NCI-H2081 (cell line): ENCODE measurements at places on chromosomes 6 and 20.

- no peak for DNase-seq
Observed at GRCh38 chr6:105785066-105785811, 300.9 kb upstream of the PRDM1 start.

GRCh38 chr6:161259302-161259701 is 14.6 kb downstream of the AGPAT4 start:
- DNase-seq: no peak

GRCh38 chr6:100626721-100627120 is 162.0 kb upstream of the SIM1 start:
- DNase-seq: no peak

DNA sequence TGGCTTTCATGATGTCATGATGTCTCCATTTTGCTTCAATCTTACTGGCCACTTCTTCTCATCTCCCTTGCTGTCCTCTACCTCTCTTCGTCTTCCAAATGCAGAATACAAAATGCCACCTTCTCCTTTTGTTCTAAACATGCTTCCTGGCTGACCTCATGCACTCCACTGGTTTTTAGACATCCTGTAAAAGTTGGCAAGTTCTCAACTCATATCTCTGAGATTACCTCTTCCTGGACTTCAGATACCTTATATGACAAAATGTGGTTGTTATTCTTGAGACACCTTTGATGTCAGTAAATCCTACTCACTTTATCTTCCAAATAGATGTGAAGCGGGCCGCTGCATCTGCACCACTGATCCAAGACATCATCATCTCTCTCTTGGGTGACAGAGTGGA is 212.7 kb upstream of the FOXA2 start:
- no peak for DNase-seq

GRCh38 chr6:1044040-1044836 is 267.7 kb upstream of the FOXQ1 start:
- no peak for DNase-seq

GRCh38 chr20:13788167-13788834 is 3.5 kb downstream of the NDUFAF5 start:
- peak; percentile 68 for DNase-seq

DNA sequence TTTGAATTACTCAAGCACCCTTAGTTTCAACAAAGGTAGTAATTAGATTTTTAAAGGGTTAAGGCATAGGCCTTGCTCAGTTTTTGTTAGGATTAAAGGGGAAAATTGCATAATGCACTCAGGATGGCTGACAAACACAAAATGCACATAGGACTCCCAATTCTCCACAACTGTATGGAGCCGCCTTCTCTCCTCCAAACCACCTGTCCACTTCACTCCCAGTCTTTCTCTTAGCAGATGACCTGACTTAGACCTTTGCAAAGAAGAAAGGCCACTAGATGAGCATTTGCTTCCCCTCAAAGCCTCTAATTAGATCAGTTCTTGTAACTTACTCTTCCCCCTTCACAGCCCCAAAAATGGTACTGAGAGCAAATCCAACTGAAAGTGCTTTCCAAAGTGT is 20.1 kb downstream of the NSFL1C start:
- DNase-seq: no peak

GRCh38 chr6:158026054-158026900 is 44.6 kb downstream of the SYNJ2 start:
- peak; percentile 89 for DNase-seq

DNA sequence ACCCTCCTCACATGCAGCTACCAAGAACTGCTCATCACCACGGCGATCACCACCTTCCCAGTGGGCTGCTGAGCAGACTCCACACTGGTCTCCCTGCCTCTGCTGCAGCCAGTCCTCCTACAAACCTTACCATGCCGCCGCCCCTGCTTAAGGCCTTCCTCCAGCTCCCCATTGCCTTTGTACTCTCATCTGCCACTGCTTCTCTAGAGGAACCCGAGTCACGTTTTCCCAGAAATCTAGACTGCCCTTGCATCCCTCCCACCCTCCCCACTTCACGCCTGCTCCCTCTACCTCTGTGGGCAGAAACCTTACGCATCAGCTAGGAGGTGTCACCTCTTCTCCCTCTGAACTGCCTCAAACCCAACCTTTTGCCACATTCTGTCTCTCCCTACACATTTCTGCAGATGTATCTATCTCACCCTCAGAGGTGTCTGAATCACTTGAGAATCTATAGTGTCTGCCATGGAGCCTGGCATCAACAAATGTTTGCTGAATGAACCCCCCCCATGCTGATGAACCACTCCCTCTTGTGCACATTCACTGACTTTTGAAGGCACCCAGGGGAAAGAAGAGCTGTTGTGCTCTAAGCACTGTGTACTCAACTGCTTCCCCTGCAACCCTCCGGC is 4.3 kb downstream of the E2F1 start:
- no peak for DNase-seq

- DNase-seq: peak; percentile 70
Observed at GRCh38 chr20:33211817-33212424, 5.2 kb upstream of the BPIFA3 start.

GRCh38 chr6:161301338-161301737 is 27.5 kb upstream of the AGPAT4 start:
- DNase-seq: no peak

GRCh38 chr20:48433178-48433577 is 394.6 kb downstream of the PREX1 start:
- DNase-seq: no peak

DNA sequence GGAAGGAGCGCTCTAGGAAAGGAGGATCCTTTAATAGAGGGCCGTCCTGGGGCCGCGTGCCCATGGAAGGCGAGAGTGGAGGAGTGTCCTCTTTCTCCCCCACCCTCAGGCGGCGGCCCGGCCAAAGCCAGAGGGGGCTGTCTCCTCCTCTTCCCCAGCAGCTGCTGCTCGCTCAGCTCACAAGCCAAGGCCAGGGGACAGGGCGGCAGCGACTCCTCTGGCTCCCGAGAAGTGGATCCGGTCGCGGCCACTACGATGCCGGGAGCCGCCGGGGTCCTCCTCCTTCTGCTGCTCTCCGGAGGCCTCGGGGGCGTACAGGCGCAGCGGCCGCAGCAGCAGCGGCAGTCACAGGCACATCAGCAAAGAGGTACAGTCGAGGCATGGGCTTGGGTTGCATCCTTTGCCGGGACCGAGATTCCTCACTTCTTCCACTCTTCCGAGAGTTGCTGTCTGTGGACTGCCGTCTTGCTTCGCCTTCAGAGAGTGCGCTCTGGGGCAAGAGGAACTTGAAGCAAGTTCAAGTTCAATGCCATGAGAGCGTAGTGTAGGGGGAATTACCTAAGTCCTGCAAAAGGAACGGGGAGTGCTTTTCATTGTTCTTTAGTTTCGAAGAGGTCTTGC is at the start of gene LAMA2:
Gene LAMA2 (plus strand): TSS at position 148 of the 621 bp plus-strand sequence. CDS start 108 bp downstream, at position 256.
- DNase-seq: no peak

DNA sequence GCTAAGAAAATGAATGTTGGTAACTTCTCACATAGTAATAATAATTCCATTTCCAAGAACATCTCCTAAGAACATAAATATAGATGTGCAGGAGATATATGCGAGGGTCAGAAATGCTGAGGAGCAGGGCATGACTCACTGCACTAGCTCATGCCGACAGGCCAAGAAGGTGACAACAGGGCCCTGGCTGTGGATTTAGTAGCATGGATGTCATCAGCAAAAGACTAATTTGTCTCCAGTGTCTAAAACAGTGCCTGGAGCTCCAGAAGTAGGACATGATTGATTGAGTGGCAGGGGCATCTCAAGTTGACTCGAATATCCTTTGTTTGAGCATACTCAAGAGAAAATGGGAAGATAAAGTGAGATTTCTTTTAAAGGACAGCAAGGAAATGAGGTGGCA is 207.0 kb upstream of the FOXA2 start:
- DNase-seq: no peak

GRCh38 chr20:40855269-40855668 is 166.2 kb upstream of the MAFB start:
- no peak for DNase-seq

DNA sequence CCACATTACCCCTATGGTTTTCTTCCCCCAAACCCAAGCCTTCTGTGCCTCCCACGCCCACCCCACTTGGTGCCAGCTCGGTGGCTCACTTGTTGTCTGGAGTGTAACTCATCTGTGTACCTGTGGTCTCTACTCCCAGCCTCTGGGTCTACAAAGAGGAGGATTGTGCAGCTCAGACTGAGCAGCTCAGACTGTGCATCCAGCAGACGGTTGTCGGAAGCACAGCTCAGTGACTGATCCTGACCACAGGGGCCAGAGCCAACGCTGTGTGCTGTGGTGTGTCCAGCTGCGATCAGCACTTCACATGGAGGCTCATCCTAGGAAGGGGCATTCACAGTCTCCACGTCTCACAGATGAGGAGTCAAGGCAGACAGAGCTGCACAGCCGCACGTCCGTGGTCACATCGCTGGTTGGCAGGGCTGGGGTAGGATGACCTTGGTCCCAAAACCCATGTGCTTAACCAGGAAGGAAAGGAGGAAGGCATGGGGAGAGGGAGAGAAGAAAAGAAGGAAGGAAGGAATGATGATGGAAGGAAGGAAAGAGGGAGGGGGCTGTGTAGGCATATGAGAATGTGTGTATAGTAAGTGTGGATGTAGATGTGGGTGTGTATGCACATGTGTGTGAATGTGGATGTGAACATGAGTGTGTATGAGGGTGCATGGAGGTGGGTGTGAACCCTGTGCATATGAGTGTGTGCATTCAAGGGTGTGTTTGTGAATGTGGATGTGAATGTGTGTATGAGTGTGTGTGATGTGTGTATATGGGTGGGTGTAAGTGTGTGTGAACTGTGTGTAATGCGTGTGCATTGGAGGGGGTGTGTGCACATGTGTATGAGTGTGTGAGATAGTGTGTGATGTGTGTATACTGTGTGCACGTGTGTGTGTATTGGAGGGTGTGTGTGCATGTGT is 28.2 kb upstream of the STX16 start:
- DNase-seq: no peak

DNA sequence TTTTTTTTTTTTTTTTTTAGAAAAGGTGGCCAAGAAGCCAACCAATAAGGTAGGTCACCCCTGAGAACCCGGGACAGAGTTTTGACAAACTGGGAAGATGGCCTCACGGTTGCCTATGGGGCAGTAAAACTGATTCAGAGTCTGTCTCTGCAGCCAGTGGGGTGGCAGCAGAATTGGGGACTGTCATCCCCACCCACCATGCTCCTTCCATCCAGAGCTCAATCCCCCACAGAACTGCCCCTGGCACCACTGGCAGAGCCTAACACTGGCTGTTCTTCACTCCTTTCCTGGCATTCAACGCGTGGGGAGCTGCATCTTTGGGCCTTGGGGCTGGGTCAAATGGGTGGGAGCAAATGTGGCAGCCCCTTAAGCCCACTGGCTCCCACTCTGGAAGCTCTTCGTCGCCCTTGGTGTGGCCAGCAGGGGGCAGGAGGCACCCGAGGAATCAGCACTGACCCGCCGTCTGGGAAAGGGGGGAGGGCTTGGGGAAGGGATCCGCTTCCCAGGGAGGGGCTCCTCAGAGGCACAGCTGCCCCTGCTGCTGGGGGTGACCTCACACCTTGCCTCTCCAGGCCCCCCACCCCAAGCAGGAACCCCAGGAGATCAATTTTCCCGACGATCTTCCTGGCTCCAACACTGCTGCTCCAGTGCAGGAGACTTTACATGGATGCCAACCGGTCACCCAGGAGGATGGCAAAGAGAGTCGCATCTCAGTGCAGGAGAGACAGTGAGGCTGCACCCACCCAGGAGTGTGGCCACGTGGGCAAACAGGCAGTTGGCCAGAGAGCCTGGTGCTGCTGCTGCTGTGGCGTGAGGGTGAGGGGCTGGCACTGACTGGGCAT is 10.4 kb downstream of the CD40 start:
- peak; percentile 48 for DNase-seq

DNA sequence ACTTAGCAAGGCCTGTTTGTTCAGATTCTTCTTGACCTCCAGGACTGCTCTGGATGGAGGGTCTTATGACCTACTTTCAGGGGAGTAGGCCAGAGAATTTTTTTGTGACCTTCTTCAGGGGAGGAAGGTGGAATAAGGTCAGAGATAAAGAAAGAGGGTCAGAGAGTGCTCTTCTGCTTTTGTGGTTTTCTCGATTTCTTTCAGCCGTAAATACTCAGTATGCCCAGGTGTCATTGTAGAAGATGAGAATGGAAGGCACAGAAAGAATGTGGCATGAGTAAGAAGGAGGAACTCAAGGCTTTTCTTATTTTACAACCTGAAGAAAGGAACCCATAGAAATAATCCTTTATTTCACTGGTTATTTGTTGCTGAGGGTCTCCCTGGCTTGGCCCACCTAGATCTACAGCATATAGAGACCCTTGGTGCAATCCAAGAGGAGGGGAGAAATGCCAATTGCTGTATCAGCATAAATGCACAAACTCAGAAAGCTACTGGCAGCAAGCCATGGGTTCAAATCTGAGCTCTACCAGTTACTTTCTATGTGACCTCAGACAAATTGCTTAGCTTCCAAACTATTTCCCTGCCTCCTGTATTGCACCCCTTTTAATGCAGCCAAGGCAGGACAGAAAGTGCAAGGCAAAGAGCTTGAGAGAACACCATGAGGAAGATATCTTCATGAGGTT is 68.0 kb downstream of the OLIG3 start:
- DNase-seq: no peak

DNA sequence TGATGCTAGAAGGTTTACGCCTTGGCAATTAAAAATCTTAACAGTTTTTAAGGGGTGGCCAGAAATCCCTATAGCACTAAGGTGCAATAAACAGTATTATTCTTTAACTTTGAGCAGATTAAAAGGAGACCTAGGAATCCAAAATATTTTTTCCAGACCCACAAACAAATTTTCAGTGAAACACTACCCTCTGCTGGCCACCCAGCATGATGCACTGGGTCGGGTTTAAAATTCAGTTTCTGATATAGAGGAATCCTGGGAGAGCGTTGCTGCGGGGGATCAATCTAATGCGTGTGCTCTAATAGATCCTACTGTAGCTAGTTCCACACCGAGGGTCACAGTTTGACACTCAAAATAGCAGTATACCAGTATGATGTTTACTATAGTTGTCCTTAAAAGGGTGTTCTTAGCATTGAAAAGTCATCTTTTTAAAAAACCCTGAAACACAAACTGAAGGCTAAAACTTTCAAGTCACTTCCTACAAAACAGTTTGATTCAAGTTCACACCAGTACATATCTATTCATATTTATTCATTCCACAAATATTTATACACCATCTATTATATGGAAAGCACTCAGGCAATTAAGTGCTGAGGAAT is 10.2 kb downstream of the UBE3D start:
- peak; percentile 24 for DNase-seq

GRCh38 chr6:14283600-14284235 is 166.1 kb downstream of the CD83 start:
- no peak for DNase-seq

- no peak for DNase-seq
Observed at GRCh38 chr20:17558154-17558940, 11.5 kb upstream of the DSTN start.

GRCh38 chr6:68427630-68428029 is 207.5 kb upstream of the ADGRB3 start:
- DNase-seq: no peak

DNA sequence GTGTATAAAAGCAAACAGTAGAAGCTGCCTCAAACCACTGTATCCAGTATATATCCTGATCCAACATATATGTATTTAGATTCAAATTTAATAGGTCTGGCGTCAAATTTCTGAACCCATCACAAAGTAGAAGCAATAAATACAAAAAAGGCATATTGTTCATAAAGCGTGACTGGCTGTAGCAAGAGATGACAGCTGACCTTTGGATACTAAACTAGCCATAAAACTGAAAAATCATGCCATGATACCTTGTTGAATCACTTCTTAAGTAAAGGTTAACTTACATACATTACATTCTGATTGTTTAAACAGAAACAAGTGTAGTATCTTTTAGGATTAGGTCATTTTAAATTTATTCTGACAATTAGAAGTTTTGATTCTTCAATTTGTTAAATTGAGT is 372.0 kb upstream of the FLRT3 start:
- no peak for DNase-seq
